ENCODE measurements at places on chromosomes 7 and 10.
A peak's percentile ranks its signal among the peaks of the same experiment; 100 is the strongest.

DNA sequence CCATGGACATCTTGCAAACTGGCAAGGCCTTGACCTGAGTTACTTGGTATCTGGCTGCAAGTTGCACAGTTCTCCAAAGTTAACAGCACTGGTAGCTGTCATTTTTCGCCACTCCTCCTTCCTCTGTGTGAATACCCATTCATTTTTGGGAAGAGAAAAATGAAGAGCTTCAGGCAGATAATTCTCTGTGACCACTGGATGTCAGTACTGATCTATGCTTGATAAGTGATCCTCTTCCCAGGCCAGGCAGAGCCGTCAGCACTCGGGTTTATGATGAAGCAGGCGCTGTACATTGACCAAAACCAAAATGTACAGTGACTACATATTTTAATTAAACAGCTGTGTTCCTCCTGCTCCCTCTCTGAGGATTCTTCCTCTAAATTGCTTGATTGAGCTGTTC, 55.9 kb upstream of the PDZD8 start:
- peak; percentile 67 for DNase-seq

GRCh38 chr7:74223711-74224510, 14.1 kb downstream of the LAT2 start:
- DNase-seq, result no peak

DNA sequence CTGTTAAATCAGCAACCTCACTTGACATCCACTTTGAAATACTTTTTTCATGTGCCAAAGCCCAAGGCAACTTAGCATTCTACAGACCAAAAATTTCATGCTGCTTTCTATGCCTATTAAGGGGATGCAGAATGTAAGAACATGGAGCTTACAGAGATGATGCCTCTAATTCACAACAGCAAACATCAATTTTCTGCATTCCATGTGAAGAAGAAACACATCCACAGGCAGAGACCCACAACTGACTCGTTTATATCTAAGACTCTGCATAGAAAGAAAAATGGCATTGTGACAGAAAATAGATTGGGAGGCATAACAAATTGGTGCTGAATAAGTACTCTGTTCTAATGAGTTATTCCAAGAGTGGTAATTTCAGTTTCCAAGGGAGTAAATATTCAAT, 107.6 kb downstream of the SGMS1 start:
- DNase-seq, result no peak

GRCh38 chr7:20141666-20142065, 75.5 kb downstream of the MACC1 start:
- DNase-seq, result no peak

- DNase-seq, result no peak
Observed at GRCh38 chr10:73357821-73358220, 843 bp downstream of the CFAP70 start.

DNA sequence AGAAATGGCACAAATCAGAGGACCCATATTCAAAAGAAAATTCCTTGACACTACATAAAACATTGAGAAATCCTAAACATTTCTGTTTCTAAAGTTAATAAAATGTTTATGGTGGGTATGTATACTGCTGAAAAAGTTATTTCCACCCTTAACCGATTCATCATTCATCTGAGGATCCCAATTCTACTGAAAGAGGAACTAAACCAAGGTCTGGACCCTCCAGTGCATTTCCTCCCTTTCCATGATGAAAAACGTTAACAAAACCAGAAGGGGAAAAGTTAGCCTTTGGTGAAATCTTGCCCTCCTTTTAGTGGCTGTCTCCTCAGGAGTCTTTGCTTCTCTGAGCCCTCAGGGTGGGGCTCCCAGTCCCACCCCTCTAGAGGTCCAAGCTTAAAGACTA, 144.5 kb upstream of the ASAH2 start:
- no peak for DNase-seq

GRCh38 chr10:113093188-113094113, 143.4 kb downstream of the TCF7L2 start:
- peak; percentile 77 for DNase-seq

- no peak for DNase-seq
Observed at GRCh38 chr7:25597946-25598345, 369.7 kb upstream of the NPVF start.

- no peak for DNase-seq
Observed at GRCh38 chr10:61478621-61479312, 25.6 kb upstream of the TMEM26 start.

DNA sequence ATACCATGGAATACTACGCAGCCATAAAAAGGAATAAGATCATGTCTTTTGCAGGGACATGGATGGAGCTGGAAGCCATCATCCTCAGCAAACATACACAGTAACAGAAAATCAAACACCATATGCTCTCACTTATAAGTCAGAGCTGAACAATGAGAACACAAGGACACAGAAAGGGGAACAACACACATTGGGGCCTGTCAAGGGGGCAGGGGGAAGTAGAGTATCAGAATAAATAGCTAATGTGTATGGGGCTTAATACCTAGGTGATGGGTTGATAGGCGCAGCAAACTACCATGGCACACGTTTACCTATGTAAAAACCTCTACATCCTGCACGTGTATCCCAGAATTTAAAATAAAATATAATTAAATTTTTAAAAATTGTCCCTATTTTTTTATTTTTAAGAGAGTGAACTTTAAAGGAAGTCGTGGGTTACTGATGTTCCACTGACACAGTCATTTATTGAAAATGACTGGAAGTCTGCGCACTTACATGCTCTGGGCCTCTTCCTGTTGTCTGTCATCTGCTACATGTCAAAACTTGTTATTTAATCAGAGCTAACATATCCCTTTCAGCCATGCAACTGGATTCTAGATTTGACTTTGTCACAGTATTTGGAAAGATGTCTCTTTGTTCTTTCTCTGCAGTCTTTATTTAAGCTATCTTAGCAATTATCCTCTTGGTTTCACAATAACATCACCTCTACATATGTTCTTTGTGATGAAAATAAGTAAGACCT, 73.7 kb upstream of the ABCB5 start:
- no peak for DNase-seq

- DNase-seq, result no peak
Observed at GRCh38 chr10:123270221-123270620, 116.0 kb downstream of the BUB3 start.

- no peak for DNase-seq
Observed at GRCh38 chr7:37333075-37333474, 115.6 kb downstream of the ELMO1 start.

DNA sequence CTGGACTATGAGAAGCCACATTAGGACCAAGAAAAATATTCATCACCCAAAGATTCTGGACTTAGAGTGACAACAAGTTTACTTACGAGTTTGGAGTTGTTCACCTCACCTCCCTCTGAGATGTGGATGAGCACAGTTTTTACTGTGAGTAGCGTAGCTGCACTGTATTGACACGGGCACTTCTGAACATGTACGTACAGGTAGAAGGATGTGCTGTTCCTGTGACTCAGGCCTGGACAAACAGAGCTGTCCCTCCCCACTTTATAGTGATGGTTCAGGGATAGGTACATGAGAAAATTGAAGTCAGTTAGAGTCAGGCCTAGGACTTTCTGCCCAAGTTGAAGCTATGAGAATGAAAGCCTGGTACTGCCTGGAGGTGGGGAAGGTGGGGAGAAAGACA, 80.9 kb upstream of the DYNC1I1 start:
- DNase-seq, result no peak

- no peak for DNase-seq
Observed at GRCh38 chr7:147153571-147153970, 1037.0 kb downstream of the CNTNAP2 start.

DNA sequence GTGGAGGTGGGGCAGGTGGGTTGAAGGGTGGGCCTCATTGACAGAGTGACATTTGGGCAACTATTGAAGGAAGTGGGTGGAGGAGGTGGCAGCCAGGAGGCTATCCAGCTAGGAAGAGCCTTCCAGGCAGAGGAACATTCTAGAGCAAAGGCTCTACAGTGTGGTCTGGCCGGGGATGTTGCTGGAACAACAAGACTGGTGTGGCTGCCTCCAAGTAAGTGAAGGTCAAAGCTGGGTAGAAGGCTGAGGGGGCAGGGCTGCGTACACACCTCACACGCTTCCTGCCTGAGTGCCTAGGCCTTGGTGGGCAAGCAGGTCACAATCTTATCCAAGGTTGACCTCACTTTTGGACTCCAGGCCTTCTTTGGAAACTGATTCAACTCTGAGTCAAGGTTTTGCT, 6.6 kb downstream of the CPA1 start:
- DNase-seq, result no peak

GRCh38 chr7:40492946-40493345, 358.1 kb downstream of the SUGCT start:
- no peak for DNase-seq

DNA sequence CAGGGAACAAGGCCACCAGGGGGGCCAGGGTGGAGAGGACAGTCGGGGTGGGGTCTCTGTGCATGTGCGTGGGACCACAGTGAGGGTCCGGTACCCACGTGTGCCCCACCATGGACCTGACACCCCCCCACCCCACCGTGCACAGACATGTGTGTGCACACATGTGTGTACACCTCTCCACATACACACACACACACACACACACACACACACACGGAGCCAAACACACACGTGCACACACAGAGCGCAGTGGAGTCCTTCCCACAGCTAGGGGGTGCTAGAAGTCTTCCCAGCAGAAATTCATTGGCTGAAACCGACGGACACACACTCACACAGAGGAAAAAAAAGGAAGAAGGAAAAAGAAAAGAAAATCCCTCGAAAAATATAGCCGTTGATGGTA, 42.8 kb upstream of the GNA12 start:
- DNase-seq, result peak; percentile 74

DNA sequence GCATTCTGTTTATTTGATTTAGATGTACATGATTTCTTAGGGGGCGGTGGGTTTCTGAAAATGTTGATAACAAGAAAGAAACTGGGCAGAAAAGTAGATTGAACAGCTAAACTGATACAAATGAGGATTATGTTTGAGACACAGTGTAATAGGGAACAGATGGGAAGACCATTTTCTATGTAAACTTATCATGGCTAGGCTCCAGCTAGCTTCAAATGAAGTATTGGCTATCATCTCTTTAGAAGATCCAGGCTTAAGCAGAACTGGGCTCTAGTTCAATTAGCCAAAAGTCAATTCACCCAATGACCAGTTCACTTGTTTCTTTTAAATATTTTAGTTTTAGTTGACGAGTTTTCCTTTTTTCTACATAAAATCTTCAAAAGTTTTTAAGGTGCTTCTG, 639.5 kb downstream of the ANKRD7 start:
- no peak for DNase-seq

DNA sequence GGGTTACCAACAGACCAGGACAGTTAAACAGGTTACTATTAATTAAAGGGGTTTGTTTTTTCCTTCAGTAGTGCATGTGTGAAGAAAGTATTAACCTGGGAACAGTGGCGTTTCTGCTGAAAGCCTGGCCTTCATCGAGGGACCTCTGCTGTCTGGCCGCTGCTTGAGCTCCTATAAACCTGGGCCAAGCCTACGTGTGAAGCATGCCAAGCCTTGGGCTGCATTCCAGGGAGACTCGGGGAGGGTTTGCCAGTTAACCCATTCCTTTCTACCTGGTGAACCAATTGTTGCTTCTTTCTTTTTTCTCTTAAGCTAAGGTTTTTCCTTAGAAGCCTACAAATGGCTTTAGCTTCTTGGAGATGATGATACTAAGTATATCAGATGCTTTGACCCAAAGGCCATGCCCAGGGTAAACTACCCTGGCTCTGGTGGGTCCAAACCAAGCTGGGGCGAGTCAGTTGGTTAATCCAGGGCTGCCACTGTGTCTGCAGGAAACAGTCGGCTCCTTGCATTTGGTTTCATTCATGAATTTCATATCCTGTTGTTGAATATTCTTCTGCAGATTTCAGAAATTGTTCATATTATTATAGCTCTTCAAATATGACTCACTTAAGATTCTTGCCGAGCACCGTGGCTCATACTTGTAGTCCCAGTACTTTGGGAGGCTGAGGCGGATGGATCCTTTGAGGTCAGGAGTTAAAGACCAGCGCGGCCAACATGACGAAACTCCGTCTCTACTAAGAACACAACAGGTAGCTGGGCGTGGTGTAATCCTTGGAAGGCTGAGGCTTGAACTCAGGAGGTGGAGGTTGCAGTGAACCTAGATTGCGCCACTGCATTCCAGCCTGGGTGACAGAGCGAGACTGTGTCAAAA, 23.8 kb downstream of the PFKP start:
- DNase-seq, result peak; percentile 96

GRCh38 chr10:1659221-1659791, 78.0 kb downstream of the ADARB2 start:
- no peak for DNase-seq

DNA sequence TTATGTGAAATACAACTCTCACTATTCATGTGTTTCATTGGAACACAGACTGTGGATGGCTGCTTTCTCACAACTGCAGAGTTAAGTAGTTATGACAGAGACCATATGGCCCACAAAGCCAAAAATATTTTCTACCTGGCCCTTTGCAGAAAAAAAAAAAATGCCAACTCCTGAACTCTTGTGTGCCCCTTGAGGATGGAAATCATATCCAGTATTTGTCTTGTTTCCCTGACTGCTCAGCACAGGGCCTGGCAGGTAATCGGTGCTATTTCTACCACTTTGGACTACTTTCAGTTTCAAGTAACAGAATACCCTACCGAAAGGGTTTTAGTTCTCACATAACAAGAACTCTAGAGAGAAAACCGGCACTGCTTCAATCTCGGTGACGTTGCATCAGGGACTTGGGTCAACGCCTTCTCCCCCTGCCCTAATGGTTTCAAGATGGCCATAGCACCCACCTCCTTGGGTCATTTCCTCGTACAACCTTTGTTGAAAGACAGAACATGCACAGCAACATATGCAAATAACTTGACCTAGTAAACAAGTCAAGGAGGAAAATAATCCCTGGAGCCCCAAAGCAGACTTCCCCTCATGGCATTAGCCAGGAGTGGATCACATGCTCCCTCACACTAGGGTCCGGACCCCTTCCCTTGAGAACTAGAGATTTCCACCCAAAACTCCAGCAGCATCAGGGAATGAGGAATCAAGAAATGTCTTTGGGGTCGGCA, 11.8 kb upstream of the GPNMB start:
- DNase-seq, result no peak

DNA sequence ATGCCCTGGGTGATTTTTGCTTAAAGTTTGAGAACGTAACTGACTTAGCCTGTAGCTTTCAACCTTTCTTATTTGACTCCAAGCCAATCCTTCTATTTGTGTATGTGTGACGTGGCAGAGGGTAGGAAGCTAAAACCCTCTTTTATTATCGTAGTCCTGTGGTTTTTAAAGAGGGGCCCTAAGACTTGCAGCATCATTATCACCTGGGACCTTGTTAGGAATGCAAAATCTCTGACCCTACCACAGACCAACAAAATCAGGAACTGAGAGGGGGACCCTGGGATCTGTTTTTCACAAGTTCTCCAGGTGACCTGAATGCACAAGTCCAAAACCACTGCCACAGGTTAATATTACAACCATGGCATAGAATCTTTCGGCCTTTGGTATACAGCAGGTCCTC, 80.1 kb downstream of the OSBPL3 start:
- no peak for DNase-seq

GRCh38 chr7:138325434-138325833, 134.6 kb upstream of the TRIM24 start:
- no peak for DNase-seq

DNA sequence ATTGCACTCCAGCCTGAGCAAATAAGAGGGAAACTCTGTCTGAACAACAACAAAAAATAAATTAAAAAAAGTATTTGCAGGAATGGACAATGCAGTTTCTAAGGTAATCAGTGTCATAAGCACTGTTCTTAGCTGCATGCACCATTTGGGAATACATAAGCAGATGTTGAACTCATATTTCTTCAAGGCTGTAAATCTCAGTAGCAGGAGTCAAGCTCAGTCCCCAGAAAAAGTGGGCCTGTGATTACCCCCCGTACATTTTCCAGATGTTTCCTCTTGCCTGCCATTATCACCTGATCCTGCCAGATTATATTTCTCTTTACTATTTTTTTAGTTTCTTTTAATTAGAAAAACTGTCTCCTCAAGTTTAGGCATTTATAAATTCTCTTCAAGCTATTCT, 667.6 kb upstream of the ANKRD30A start:
- no peak for DNase-seq

All from ELR (cell line).